Bronchial smooth muscle cell (primary cell): ENCODE measurements at places on chromosomes 3 and 15. TPM values are rescaled to one million over a fixed set of nuclear protein-coding genes. Genes with fewer than 3 reads are reported as not detected.

The RBPMS2 gene
- total RNA-seq = 0.09 TPM in 1 of 2 replicates, not detected in the other

The NEDD4 gene
- total RNA-seq = 24.1 and 27.0 TPM in 2 replicates

The ATP8B4 gene
- total RNA-seq = 6.9 and 29.4 TPM in 2 replicates

The LRRIQ4 gene
- total RNA-seq = not detected in 2 replicates

The TBC1D21 gene
- total RNA-seq = not detected in 2 replicates

The TMEM42 gene
- 18.1 and 21.3 TPM in 2 replicates for total RNA-seq

The ZNF80 gene
- total RNA-seq = not detected in 2 replicates

The FBXO40 gene
- total RNA-seq = not detected in 2 replicates

The TMEM40 gene
- total RNA-seq = not detected in 2 replicates

The TRH gene
- not detected in 2 replicates for total RNA-seq

The SIDT1 gene
- not detected in 2 replicates for total RNA-seq

The GPR149 gene
- not detected in 2 replicates for total RNA-seq

The LRRN1 gene
- total RNA-seq = 0.16 TPM in 1 of 2 replicates, not detected in the other

The OIP5 gene
- 0.17 and 1.3 TPM in 2 replicates for total RNA-seq

The ARPIN gene
- 11.3 and 11.8 TPM in 2 replicates for total RNA-seq

The GPR62 gene
- not detected in 2 replicates for total RNA-seq

The CPB1 gene
- 0.17 TPM in 1 of 2 replicates, not detected in the other for total RNA-seq

The GOLGA8K gene
- 0.16 and 0.17 TPM in 2 replicates for total RNA-seq

The CFAP100 gene
- total RNA-seq = not detected in 2 replicates

The HDC gene
- not detected in 2 replicates for total RNA-seq

The FHIT gene
- 0.77 and 0.95 TPM in 2 replicates for total RNA-seq

The PLA2G4B gene
- 0.79 and 2.0 TPM in 2 replicates for total RNA-seq

The FMN1 gene
- 2.8 and 26.4 TPM in 2 replicates for total RNA-seq

The ERC2 gene
- total RNA-seq = 0.16 TPM in 1 of 2 replicates, not detected in the other

The CPN2 gene
- not detected in 2 replicates for total RNA-seq

The LIPH gene
- under 0.01 TPM in 1 of 2 replicates, not detected in the other for total RNA-seq

The TLR9 gene
- total RNA-seq = under 0.01 and 0.09 TPM in 2 replicates

The NR2E3 gene
- total RNA-seq = 0.09 and 0.47 TPM in 2 replicates
